GM23338 (cell line): ENCODE measurements at places on chromosomes 16 and 17. TPM values are rescaled to one million over a fixed set of nuclear protein-coding genes. Genes with fewer than 3 reads are reported as not detected.
A peak's percentile ranks its signal among the peaks of the same experiment; 100 is the strongest.

GRCh38 chr16:58862334-58863021, 128.4 kb upstream of the GOT2 start:
- DNase-seq: peak; percentile 69

Gene SBK1
- polyA plus RNA-seq: 23.9 and 25.5 TPM in 2 replicates

DNA sequence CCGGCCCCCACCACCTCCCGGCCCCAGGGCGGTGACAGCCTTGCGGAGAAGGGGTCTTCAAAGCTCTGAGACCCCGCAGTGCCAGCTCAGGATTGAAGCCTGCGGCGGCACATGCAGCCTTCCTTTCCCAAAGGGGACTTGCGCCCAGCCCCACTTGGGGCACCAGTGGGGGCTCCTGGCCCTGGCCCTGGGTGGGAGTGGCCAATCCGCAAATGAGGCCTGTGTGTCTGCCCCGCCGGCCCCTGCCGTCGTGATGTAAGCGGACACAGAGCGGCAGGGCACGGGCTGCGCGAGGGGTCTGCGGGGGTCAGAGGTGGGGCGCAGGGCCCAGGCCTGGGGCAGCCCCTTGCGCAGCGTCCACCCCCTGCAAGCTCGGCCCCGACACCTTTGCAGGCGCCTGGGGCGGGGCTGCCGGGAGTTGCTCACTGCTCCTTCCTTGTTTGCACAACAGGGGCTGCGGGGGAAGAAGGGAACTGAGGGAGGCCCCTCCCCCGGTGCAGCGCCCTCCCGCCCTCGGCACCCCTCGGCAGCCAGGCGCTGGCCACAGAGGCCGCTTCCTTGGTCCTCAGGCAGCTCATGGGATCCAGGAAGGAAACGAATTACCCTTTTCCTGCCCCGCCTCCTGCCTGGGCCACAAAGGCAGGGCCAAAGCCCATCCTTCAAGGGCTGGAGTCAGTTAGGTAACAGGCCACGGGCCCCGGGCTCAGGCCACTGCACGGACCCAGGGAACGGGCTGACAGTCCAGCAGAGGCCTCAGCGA, 2.9 kb downstream of the SLC16A3 start:
- peak; percentile 84 for DNase-seq

DNA sequence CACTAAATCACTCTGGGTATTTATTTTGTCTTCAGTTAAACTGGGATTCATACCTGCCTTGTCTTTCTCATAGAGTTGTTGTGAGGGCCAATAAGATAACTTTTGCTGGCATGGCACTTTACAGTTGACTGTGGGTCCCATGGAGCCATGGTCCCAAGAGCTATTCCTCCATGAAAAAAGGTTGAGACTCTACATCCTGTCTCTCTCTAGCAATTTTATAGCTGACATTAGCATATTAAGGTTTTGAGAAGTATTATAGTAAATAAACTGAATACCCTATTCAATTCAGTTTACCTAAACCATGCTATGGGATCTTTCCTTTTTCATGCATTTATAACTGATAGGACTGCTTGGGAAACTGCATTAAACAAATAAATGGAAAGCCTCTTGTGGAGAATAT, 17.4 kb downstream of the OGFOD1 start:
- no peak for DNase-seq

- no peak for DNase-seq
Measured at GRCh38 chr17:17934806-17935205, 37.4 kb downstream of the TOM1L2 start.

Gene CALB2
- 3.7 and 4.2 TPM in 2 replicates for polyA plus RNA-seq

Gene CCL8
- not detected in 2 replicates for polyA plus RNA-seq

Gene ZKSCAN2
- polyA plus RNA-seq: 1.7 and 2.0 TPM in 2 replicates

DNA sequence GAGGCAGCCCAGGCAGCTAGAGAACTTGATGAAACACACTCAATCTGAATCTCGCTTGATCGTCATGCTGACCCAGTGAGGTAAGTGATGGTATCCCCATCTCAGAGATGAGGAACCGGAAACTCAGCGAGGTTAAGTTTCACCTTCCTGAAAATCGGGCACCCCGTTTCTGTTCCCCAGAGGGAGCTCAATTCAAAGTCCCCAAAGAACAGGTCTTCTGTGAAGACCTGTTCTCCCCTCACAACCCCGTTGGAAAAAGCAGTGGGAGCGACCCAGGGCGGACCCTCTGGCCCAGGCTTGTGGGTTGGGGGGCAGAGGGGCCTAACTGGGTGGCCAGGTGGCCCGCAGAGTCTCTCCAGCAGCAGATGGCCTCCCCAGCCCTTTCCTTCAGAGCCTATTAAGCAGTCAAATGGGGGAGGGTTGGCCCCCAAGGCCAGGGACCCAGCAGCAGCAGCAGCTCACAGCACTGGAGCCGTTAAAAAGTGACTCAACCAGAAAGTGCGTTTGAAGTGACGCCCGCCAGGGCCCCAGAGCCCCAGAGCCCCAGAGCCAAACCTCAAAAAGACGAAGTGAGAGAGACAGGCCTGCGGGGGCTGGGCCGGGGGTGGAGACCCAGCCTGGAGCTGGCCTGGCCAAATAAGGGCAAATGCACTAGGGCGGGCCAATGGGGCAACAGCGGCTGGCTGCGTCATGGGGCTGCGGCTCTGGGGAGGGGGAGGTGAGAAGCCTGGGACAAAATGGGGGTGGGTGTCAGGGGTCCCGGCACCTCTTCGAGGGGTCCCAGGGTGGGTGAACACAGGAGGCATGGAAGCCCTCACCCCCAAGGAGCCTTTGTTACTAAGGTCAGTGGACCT, 9.2 kb upstream of the TSPOAP1 start:
- peak; percentile 92 for DNase-seq

- DNase-seq: no peak
Measured at GRCh38 chr17:42214156-42214555, 19.9 kb upstream of the GHDC start.

GRCh38 chr16:55499951-55500529, 8.8 kb upstream of the LPCAT2 start:
- no peak for DNase-seq

- no peak for DNase-seq
Measured at GRCh38 chr17:59680314-59680713, 26.9 kb downstream of the PTRH2 start.

- no peak for DNase-seq
Measured at GRCh38 chr17:49196520-49196919, 13.9 kb downstream of the GNGT2 start.

Gene ST6GALNAC2
- not detected in 2 replicates for polyA plus RNA-seq

Gene KRT14
- polyA plus RNA-seq: not detected in 2 replicates

- DNase-seq: no peak
Measured at GRCh38 chr17:6756425-6757031, 682 bp downstream of the XAF1 start.

Gene ITGAX
- polyA plus RNA-seq: not detected in 2 replicates

Gene PNMT
- 2.5 and 4.4 TPM in 2 replicates for polyA plus RNA-seq

- peak; percentile 97 for DNase-seq
Measured at GRCh38 chr16:29805232-29806098, 864 bp upstream of the MAZ start.

Gene BOLA2
- polyA plus RNA-seq: 30.0 and 39.6 TPM in 2 replicates
